ENCODE measurements at places on chromosomes 7 and 10. TPM values are rescaled to one million over a fixed set of nuclear protein-coding genes. Genes with fewer than 3 reads are reported as not detected.

Gene METTL2B
- total RNA-seq: 20.6 TPM

Gene FGFBP3
- total RNA-seq: 0.47 TPM

Gene HMX2
- not detected for total RNA-seq

Gene ACBD7
- not detected for total RNA-seq

Gene BMPR1A
- 62.2 TPM for total RNA-seq

Measured in right cardiac atrium (tissue), 5 donors.